ENCODE measurements at places on chromosomes 5 and 9.

DNA sequence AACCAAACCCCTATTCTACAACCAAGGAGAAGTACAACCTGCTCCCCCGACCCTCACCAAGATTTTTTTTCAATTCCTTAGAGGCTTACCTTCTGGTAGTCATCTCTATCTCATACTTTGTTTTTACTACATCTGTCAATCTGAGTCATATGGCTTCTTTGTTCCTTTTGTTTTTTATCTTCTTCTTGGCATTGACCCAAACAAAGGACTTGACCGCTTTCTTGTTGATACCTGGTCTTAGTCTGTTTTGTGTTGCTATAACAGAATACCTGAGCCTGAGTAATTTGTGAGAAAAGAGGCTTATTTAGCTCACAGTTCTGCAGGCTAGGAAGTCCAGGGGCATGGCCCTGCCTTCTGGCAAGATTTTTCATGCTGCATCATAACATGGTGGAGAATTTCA is 352.7 kb downstream of the MLLT3 start:
- no peak for DNase-seq

- peak; percentile 51 for DNase-seq
Observed at GRCh38 chr9:96654450-96655197, 493 bp downstream of the PRXL2C start.

DNA sequence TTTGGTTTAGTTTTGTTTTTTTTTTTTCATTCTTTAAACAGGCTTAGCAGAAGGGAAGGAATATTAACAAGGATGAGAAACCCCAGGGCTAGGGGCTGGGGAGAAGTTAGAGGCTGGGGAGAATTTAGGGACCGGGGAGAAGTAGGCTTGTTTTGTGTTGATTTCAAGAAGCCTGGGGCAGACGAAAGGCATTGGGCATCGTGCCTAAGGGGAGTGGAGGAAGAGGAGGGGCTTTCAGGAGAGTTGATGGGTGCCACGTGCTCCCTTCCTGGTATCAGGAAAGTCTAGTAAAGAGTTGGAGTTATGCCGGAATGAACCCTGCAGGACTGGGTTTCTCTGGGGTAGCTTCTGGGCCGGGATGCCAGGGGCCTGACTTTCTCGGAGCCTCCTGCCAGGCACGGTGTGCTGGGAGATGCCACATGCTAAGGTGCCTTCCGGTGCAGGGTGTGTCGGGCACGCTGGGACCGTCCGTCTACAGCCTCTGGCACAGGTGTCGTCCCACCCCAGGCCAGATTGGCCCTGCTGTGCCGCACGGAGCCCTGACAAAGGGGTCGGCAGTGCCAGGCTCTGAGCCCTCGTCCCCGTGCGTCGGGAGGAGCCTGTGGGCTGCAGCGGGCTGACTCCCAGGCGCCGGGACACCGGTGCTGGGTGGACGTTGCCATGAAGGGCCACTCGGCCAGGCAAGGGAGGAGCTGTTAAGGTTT is 159.9 kb downstream of the OLFM1 start:
- DNase-seq = no peak

GRCh38 chr5:119070828-119071560 is at the start of gene DMXL1:
Gene DMXL1 (plus strand): TSS chr5:119071087. CDS start chr5:119071570, 483 bp downstream.
- peak; percentile 97 for DNase-seq

GRCh38 chr9:34544035-34544434 is 21.2 kb upstream of the ENHO start:
- no peak for DNase-seq

DNA sequence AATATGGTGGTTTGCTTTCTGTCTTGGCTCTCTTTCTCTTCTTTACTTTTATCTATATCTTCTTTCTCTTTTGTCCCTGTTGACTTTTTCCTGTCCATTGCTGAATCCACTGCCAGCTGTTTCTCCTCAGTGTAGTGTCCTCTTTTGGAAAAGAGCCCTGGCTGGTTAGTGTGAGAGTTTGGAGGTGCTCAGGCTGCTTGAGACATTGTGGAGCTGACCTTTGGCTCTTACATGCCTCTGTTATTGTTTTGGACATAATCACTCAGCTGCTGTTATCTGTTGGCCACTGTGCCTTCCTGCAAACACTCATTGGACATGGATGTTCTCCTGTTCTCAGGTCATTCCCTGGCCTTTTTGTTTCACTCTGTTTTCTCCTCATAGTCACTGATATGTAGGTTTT is 295.4 kb upstream of the RIOK2 start:
- no peak for DNase-seq

DNA sequence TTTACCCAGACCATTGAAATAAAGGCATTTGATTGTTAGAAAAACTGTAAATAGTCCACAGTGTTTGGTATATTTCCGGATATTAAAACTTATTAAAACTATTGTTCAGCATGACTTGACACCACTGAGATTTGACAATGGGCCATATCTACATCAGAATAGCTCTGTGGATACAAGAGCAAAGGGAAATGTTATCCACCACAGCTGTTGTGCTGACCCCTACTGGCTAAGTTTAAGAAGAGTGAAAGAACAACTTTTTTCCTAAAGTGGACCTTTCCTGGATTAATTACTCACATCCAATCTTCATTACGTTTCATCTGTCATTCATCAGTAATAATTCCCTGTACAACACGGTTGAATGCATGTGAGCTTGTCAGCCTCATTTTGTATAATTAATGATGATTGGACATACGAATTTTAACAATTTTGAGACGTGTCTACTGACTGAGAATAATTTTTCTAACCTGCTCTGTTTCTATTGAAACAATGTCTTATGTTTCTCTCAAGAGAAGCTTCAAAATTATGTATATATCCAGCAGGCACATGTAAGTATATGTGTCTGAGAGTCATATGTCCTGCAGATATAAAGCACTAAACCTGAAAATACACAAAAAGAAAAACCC is 1952.6 kb downstream of the MAT2B start:
- peak; percentile 51 for DNase-seq

GRCh38 chr9:122100756-122101155 is 7.6 kb upstream of the TTLL11 start:
- DNase-seq = no peak

- no peak for DNase-seq
Observed at GRCh38 chr5:15983392-15983791, 196.2 kb downstream of the MARCHF11 start.

DNA sequence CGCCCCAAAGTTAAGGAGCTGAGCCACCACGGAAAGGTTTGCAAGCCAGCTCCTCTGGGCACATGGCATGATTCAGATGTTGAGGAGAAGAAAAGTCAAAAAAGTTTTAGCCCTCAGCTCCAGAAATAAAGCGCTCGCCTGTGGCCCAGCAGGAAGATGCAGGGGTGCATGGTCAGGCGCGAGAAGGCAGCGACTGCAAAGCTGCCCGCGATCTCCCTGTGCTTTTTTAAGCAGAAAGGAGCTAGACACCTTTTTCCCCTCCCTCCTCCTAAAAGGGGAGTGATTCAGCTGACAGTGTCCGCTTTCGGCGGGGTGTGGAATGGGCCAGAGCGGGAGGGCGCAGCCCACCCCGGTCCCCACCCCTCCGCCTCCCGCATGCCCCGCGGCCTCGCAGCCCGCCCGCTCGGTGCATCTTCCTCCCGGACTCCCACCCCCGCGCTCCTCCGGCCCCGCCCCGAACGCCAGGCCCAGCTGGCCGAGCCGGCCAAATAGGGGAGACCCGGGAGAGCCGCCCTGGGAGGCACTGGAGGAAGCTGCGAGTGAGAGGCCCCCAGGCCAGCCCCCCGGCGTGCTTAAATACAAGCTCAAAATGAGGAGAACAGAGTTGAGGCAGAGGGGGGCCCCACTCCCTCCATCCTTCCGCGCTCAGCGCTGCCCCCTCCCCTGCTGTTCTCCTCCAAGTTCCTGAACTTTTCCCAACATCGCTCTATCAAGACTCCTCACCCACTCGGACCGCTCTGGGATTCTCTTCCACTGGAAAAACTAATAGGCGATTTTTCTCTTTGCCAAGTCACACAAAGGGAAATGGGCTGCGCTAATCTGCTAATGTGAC is at the start of gene ADAMTS12:
TSS of gene ADAMTS12 (minus strand) at position 203 of the 832 bp plus-strand sequence. CDS start at position 69, 134 bp downstream.
- peak; percentile 58 for DNase-seq

DNA sequence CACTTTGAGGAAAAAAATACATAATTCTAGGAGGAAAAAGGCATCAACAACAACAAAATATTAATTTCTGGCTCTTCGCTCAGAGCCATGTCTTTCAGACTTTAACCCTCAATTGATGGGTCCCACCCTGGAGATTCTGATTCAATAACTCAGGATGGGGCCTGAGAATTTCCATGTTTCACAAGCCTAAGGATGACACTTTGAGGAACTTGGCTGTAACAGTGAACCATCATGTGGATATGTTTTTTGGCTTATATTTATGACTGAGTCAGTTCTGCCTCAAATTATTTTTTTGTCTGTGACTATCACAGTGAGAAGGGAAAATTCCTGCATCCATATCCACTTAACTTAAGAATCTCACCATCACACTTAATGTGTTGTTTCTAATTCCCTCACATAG is 504.6 kb downstream of the RASEF start:
- no peak for DNase-seq

- DNase-seq = no peak
Observed at GRCh38 chr5:41748631-41749030, 121.6 kb downstream of the OXCT1 start.

GRCh38 chr5:151150471-151151262 is 6.9 kb downstream of the ANXA6 start:
- DNase-seq = peak; percentile 27

DNA sequence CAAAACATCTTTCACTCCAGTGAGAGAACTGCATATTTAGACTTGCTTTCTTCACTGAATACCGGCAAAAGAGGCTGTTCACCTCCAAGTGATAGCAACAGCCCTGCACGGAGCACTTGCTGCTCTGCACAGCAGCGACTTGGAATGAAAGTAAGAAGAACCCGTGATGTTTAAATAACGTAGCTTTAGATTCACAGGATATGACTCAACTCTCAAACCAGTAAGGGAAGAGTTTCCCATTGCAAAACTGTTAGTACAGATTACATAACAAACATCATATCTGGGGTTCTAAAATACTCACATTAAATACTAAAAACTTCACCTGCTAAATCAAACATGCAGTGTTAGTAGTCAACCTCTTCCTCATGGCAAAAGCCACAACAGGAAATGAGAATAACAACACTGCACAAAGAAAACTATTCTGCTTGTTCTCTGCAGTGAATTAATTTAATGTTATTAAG is 203.4 kb downstream of the MCTP1 start:
- DNase-seq = peak; percentile 62

DNA sequence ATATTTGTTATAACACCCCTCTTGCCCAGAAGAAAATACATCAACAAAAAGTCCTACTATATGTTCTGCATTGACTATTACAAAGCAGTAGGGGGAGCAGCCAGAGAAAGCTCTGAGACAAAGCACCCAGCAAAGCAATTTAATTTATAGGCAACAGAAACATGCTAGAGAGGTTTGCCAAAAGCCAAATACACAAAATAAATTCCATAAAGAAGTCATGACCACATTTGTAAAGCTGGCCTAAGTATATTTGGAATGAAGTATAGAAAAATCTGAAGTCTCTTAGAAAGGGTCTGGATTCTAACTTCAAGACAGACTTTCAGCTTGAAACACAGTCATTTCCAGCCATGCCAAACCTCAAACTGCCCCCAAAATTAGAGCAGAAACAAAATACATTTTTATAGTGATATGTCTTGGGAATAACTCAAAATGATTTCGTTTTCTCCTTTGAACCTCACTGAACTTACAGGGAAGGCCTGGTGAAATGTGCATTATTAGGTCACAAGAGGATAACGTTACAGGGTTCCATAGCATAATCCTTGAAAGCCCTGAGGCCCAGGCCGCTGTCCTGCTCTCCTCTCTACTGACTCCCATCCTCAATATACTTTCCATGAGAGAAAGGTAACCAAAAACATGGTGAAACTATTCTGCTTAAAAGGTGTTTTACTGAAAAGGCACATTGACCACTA is 451.8 kb downstream of the RAB3C start:
- DNase-seq = no peak

- no peak for DNase-seq
Observed at GRCh38 chr5:148255456-148255855, 13.1 kb upstream of the SPINK13 start.

DNA sequence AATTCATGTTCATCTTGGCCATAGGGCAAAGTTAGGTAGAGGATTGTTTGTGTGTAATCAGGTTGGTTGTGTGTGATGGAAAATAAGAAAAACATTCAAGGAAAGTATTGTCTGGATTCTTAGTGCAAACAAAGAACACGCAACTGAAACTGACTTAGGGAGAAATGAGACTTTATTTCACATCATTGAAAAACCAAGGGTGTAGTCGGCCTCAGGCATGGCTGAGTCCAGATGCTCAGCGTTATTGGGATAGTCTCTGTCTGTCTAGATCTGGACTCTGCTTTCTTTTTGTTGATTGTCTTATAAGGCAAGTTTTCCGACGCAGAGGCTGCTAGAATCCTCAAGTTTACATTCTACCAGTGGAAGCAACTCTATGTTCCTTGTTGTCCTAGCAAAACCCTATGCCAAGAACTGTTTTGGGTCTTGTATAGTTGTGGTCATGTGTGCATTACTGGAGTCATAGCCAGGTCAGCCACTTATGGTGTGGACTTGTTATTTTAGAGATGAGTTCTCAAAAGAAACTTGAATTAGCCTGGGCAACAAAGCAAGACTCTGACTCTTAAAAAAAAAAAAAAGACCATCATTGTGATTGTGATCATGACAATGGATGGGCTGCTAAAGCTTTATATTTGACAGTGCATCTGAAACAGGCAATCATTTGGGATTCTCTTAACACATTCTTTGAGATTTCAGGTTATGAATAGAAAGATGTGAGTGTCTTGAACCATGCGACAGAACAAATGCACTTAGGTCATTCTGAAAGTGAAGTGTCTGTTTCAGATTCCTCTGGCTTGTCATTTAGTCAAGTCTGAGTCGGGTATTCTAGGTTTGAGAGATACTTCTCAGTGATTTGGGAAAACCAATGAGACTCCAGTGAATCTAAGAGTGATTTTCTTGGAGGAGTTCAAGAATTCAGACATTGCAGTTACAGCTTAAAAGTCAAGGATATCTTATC is 82.6 kb downstream of the DOCK2 start:
- DNase-seq = no peak

DNA sequence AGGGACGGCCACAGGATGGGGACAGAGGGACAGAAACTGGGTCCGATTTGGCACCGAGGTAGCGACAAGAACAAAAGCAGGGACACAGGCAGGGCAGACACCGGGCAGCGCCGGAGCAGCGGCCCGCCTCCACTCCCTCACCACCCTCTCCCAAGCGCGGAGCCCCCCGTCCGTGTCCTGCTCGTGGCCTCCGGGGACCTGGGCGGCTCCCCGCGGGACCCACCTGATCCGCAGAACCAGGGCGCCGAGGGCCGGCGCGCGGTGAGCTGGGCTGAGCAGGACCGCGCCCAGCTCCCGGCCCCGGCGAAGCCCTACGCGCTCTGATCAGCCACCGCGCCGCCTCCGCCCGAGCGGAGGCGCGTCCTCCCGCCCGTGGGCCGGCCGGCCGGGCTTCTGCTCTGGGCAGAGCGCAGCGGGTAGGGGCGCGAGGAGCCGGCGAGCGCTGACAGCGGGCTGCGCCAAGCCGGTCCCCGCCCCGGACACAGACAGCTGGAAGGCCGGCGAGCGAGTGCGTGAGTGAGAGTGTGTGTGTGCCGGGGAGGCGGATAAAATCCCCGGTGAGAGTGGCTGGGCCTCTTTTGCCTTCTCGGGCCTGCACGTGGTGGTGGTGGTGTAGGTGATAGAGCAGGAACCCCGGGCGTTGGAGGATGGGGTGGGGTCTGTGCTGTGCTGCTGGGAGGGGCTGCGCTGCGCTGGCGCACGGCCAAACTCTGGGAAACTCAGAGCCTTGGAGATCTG is at the start of gene GGTA1:
TSS of gene GGTA1 (minus strand) at position 418 of the 738 bp plus-strand sequence. CDS start 31,922 bp downstream, outside the sequence.
- no peak for DNase-seq

GRCh38 chr5:32323741-32324140 is 11.0 kb upstream of the MTMR12 start:
- DNase-seq = no peak

- DNase-seq = no peak
Observed at GRCh38 chr9:4923580-4924544, 61.2 kb upstream of the JAK2 start.

- no peak for DNase-seq
Observed at GRCh38 chr5:34722183-34722582, 66.1 kb downstream of the RAI14 start.
